ENCODE measurements at places on chromosomes 3 and 15.
A peak's percentile ranks its signal among the peaks of the same experiment; 100 is the strongest.

DNA sequence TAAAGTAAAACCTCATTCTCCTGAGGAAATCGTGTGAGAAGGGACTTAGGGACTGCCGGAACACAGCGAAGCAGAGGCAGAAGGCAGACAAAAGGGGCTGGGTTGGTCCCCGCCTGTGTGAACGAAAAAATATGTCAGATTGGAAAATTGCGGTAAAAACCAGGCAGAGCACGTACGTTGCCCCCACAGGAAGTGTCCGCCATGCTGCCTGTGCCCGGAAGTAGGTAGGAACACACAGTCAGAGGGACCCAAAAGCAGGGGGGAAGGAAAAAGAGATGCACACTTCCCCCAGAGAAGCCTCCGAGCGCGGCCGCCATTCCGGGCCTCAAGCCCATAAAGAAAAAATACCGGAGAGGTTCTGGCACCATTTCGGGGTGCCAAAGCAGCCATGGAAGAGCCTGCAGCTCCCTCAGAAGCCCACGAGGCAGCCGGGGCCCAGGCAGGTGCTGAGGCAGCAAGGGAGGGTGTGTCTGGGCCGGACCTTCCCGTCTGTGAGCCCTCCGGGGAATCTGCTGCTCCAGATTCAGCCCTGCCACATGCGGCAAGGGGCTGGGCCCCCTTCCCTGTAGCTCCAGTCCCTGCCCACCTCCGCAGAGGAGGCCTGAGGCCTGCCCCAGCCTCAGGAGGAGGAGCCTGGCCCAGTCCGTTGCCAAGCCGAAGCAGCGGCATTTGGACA is at the start of gene MKRN3:
Gene MKRN3 (plus strand): TSS at position 280 of the 676 bp plus-strand sequence. CDS start 109 bp downstream, at position 389.
- DNase-seq, result no peak

DNA sequence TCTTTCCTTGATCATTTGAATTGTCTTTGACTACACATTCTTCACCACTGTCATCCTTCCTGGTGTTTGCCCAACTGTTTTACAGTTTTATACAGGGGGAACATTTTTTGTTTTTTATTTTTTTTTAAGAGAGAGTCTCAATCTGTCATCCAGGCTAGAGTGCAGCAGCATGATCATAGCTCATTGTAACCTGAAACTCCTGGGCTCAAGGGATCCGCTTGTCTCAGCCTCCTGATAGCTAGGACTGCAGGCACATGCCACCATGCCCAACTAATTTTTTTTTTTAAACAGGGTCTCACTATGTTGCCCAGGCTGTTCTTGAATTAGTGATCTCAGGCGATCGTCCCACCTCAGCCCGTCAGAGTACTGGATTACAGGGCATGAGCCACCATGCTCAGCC is 222.6 kb downstream of the BBX start:
- DNase-seq, result no peak

DNA sequence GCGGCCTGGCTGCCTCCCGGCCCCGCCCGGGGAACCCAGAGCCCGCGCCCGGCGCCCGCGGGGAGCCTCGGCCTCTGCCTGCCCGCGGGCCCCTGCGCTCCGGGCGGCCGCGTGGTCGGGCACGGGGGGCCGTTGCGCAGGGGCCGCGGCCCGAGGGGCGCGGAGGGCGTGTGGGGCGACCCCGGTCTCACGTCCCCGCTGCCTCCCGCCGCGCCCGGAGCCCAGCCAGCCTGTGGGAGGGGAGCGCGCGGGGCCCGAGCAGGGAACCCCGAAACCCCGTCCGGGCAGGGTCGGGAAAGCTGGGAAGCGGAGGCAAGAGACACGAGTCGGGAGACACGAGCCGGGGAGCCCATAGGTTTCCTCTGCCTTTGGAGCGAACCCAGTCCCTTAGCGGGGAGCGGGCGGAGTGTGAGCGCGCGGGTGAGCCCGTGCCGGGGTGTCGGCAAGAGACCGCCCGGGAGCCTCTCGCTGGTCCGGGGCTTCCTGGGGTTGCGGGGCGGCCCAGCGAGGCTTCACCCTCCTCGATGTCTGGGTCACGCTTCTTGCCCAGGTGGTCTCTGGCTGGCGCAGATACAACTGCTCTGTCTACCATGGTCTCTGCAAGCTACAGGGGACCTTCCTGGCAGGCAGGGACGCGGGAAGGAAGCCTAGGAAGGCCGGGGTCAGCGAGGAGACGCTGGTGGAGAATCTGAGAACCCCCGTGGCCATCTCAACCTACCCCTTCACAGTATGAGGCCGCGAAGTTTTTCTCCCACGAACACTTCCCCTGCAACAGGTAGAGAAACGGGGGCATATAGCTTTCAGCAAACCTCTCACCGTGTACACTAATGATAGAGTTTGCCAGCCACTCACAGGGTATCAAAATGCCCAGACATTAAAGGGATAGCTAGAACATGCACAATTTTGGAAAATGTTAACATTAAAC is 586 bp downstream of the LRRK1 start:
- DNase-seq, result peak; percentile 68

DNA sequence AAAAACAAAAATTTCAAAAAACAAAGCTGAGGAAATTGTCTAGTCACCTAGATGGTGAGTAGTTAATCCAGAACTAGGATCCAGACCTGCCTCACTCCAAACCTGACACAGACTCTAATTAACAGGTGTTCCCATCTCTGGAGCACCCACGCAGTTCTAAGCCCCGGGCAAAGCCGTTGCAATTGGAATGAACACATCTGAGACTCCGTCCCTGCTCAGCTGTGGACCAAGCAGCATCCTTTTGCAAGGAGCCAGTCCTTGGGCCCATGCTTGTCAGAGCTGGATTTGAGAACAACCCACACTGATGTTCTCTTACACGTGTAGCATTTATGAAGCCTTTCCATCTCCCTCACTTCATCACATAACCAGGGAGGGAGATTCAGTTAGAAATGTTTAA is 54.8 kb downstream of the LMCD1 start:
- no peak for DNase-seq

GRCh38 chr3:187985647-187986046 is 168.3 kb upstream of the LPP start:
- DNase-seq, result no peak

DNA sequence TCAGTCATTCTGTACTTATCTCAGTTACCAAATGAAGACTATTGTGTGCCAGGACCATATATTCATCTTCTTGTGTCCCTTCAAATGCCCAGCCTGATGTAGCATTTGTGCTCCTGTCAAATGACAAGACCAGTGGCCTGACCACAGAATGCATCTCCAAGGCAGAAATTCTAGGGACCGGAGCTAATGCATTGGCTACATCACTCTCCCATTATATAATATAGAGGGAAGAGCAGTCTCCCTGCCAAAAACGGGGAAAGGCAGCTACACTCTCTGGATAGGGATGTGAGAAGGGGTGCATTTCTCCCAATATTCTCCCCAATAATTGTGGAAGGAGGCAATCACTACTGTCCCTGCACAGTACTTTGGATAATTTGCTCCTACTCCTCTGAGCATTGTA is 312.0 kb downstream of the EPHB1 start:
- no peak for DNase-seq

GRCh38 chr3:185403002-185403401 is 40.1 kb downstream of the MAP3K13 start:
- no peak for DNase-seq

- no peak for DNase-seq
Measured at GRCh38 chr3:105375750-105376511, 9.2 kb downstream of the ALCAM start.

GRCh38 chr3:55166576-55167555 is 239.0 kb upstream of the LRTM1 start:
- DNase-seq, result no peak

GRCh38 chr3:48038971-48039481 is 22.8 kb upstream of the MAP4 start:
- no peak for DNase-seq

DNA sequence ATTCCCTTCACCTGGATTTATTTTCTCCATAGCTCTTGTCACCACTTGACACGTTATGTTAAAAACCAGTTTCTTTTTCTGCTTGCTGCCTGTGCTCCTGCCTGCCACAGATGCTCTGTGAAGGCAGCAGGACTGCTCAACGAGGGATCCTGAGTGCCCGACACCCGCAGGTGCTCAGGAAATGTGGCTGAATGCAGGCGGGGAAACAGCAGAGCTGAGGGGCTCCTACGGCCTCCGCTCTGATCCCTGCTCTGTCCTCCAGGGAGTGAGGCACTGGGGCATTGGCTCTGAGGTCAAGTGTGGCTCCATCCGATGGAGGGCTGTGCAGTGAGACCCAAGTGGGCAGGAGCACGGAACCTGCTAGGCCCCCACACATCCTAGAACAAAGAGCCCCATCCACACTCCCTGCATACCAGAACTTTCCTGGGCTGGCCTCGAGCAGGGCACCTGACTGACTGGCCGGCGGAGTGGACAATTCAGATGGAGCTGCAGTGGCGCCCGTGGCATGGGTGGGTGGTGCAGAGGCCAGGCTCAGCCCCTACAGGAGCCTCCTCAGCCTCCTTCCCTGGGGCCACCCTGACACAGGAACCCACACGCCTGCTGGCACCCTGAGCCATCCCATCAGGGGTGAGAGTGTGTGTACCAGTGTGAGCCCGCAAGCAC is 27.9 kb downstream of the IQSEC1 start:
- DNase-seq, result no peak

DNA sequence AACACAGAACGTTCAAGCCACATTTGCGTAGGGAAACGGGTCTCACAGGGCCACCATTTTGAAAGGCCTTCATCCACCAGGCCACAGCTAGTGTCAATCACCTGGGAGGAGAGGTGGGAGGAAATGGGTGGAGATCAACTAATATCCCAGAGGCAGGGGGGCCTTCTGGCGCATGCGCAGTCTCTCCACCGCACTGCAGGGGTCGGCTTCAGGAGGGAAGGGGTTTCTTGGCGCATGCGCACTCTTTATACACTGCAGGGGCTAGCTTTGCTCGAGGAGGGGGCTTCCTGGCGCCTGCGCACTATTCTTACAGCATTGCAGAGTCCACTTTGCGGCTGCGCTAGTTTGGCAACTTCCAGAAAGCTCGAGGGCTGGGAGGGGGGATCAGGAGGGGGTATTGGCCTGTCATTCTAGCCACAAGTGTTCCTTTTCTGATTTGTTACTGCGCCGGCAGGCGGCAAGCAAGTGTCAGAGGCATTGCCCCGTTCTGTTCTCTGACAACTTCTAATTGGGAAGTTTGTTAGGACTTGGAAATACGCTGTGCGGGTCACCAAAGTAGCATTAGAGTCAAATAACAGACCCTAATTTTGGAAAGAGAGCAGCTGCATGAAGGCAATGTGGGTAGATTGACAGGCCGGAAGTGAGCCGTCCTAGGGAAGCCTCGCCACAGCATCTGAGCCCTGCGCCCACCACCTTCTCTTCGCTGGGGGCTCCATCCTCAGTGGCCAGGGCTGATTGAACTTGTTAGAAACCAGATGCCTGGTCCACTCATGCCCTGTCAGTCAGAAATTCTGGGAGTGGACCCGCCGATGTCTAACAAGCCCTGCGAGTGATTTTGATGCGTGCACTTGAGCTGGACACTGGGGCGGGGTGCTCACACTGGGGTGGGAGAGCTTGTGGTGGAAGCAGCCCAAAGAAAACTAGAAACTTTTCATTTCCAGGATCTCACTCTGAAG is 173.5 kb upstream of the NDN start:
- peak; percentile 51 for DNase-seq

DNA sequence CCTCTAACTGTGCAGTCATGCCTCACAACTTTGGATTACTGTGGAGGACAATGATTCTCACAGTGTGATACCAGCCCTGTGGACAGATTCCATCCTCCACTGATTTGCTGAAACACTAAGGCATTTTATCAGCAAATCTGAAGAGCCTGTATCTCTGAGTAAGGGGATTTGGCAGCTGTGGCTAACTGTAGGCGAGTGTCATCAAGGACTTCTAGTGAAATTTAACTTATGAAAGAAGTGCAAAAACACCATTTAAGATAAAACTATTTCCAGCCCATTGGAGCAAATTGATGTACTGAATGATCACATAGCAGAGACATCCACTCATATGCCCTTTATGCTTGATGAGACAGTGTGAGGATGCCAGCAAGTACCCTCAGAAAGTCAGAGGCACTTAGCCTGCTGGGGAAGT is 13.9 kb upstream of the TMPRSS7 start:
- no peak for DNase-seq

GRCh38 chr3:130759692-130760338 is 13.2 kb upstream of the PIK3R4 start:
- DNase-seq, result peak; percentile 49
